ENCODE measurements at places on chromosomes 3 and 15. TPM values are rescaled to one million over a fixed set of nuclear protein-coding genes. Genes with fewer than 3 reads are reported as not detected.

The SMCO1 gene
- polyA plus RNA-seq, result not detected

The ANKRD34C gene
- 0.01 TPM for polyA plus RNA-seq

The PTX3 gene
- polyA plus RNA-seq, result 1.1 TPM

DNA sequence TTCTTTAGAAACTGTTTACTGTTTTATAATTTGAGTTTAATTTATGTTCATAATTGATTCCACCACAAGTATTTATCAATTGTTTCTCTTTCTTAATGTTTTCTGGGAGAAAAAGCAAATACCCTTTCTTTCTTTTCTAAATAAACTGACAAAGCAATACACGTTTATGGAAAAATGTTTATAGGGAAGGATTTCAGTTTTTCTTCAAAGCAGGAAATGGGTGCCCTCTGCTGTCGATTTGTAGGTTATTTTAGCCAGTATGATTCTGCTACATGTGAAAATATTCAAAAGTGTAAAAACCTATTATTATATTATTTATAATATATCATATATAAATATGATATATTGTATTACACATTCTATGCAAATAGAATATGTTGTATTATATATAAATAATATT, 921.0 kb upstream of the ROBO1 start:
- peak; percentile 41 for DNase-seq

DNA sequence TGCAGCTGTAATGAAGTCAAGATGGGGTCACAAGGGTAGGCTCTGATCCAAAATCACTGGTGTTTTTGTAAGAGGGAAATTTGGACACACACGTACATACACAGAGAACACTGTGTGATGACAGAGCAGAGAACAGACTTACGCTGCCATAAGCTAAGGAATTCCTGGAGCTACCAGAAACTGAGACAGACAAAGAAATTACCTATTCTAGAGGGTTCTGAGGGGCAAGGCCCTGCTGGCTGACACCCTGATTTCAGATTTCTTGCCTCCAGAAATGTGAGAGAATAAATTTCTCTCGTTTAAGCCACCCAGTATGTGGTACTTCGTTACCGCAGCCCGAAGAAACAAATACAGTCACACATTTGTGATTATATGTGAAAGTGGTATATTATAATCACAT, 24.8 kb downstream of the CBLB start:
- DNase-seq, result no peak

DNA sequence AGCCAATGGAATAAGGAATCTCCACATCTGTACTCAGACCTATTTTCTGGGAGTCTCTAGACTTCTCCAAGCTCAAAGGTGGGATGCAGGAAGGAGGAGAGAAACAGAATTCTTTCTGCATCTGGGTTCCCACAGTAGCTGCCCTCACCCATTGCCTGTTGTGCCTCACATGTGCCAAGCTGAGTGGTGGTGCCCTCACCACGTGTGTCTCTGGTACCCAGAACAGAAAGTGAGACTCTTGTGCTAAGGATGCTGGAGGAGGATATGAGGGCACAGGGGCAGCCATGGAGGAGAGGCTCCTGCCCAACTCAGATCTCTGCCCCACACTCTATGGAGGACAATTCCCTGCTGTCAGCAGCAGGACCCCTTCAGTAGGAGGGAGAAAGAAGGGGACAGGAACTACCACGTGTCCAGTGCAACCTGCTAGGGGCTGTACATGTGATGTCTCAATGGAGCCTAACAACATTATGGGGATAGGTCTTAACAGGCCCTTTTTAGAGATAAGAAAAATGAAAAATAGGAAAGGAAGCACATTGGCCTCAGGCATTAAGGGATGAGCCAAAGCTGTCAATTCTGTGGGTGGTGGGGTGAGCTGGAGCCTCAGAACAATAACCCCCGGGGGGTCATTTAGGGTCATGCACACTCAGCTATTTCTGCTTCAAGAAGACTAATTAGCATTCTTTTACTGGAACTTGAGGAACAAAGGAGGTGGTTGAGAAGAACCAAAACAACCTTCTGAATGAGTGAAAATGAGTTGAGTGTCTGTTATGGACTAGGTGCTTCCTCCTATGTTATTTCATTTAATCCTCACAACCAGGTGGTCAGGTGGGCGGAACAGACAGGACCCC, 16.3 kb upstream of the NOX5 start:
- DNase-seq, result no peak

GRCh38 chr3:178147001-178147400, 389.2 kb upstream of the KCNMB2 start:
- no peak for DNase-seq

- peak; percentile 19 for DNase-seq
Observed at GRCh38 chr15:42057799-42058646, 36.3 kb downstream of the PLA2G4D start.

DNA sequence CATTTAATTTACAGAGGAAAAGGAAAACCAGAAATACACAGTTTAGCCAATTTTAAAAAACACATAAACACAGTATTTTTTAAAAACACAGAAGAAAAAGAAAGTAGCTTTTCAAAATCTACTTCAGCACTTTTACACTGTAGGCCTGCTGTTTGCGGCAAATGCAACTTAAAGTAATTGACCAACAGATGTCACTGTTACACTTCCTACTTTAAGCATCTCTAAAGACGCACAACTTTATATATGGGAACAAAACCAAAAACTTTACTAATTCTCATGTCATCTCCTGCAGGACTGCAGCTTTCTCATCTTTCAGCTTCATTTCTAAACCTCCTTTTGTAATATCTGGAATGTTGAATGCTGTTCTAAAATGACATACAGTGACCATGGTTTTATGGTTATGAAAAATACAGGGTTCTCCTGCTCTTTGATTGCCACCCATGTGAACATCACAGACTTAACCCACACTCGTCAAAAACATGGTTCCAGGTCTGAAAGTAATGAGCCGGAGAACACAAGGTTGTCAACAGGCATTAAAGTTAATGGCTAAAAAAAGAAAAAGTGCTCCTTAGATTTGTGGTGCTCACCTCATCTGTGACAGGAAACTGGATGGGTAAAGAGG, 107.9 kb downstream of the FMN1 start:
- DNase-seq, result peak; percentile 64

DNA sequence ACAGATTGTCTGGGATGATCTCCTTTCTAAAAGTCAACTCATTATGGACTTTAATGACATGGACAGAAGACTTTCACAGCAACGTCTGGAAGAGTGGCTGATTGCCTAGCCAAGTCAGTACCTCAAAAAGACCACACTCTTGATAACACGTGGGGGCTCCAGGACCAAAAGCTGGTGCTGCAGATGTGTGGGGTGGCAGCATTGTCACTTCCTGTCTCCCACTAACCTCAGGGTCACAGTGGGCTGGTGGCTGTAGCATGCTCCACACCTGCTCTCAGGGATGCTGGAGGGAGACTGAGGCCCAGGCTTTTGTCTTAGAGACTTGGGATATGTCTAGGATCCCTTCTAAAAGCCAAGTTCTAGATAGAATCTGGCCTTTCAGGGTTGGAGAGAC, 118.1 kb downstream of the APBA2 start:
- no peak for DNase-seq

DNA sequence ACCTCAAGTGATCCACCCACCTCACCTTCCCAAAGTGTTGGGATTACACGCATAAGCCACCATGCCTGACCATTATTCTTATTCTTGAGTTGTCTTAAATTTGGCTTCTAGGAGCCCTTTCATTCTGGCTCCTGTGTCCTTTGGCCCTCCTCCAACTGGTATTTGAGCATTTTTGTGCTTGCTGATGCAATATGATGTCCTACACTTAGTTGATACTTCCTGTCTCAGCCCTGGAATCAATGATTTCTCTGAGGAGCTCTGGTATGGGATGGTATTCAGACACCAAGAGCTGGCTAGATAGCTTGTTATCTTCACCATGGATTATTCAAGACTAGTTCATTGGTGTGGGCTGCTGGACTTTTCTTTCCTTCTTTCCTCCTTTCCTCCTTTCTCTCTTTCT, 25.4 kb downstream of the ZNF621 start:
- DNase-seq, result no peak

DNA sequence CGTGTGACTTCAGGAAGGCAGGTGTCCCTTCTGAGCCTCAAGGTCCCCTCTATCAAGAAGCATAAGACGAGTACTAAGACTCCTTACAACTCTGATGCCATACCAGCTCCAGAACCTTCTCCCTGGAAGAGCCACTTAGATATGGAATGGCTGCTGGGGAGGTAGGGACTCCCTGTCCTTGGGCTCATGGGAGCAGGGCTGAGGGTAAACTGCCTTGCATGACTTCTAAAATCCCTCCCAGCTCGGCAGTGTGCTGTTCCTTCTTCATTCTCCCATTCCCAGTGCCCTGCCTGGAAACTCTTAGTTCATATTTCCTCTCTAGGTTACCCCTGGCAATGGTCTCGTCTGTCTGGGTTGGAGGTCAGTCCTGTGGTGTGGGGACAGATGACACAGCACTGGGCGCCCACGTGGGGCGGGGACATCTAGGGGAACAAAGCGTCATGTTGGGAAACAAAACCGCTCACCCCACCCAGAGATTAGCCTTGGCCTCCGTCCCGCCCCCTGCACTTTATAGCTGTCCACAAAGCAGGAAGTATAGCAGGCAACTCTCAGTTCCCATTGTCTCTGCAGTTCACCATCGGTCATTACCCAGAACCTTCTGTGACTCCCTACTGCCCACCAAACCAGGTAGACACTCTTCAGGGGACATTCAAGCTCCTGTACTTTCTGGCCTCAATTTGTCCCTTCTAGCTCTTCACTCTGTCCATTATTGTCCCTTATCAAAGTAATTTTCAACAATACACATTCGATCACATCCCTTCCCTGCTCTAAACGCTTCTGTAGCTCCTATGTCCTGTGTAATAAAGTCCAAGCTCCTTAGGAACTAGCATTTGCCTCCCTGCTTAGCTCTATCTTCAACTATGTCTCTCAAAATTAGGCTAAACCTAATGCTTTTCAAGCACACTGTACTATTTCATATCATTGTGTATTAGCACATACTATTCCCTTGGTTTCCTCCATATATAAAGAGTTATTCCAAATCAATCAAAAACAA, 73.8 kb downstream of the IQSEC1 start:
- DNase-seq, result peak; percentile 72

GRCh38 chr3:190566043-190566933, 52.4 kb downstream of the IL1RAP start:
- peak; percentile 83 for DNase-seq

GRCh38 chr15:95169541-95170459, 938.4 kb downstream of the MCTP2 start:
- DNase-seq, result no peak

DNA sequence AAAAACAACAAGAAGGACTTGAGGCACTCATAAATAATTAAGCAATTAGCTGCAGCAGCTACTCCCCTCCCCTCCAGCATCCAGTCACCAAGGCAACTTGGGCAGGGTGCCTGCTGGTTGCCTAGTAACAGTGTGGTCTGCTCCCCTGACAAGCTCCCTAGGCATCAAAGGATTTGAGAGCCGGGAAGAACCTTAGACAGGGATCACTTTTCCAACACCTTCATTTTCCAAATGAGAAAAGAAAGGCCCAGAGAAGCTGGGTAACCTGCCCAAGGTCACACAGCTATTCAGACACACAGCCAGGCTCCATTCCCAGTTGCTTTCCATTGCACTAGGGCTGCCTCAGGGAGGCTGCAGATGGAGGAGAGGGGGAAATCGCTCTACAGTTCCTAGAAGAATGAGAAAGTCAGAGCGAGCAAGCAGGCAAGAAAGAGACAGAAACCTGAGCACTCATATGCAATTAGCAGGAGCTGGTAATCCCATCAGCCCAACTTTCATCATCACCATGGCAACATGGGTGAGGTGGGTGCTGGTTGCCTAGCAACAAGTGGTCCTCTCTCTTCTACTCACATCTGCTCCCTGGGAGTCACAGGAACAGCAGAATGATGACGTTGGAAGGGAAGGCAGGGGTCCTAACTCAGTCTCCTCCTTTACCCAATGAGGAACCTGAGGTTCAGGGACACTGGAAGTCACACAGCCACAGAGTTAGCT, 3.6 kb upstream of the EIF4E3 start:
- DNase-seq, result no peak

Measured in small intestine (tissue), 16 donors.